ENCODE measurements at places on chromosomes 4 and X.

- no peaks in the 10 kb centered on the region for H3K36me3 ChIP-seq
- no peak overlapping the region for H3K4me3 ChIP-seq
- H3K4me1 ChIP-seq: no peaks in the 10 kb centered on the region
- H3K27me3 ChIP-seq: no peaks in the 10 kb centered on the region
- H3K27ac ChIP-seq: no peak overlapping the region
These were observed 55.9 kb downstream of the MXRA5 start for GRCh38 chrX:3290561-3290960.

GRCh38 chrX:132776486-132777210 lies 181.8 kb downstream of the HS6ST2 start:
- H3K27ac ChIP-seq: no peak overlapping the region
- no peak overlapping the region for H3K4me3 ChIP-seq
- H3K36me3 ChIP-seq: no peaks in the 10 kb centered on the region

GRCh38 chrX:78123190-78123589 lies 16.3 kb downstream of the TAF9B start:
- no peaks in the 10 kb centered on the region for H3K27me3 ChIP-seq
- no peak overlapping the region for H3K4me3 ChIP-seq
- H3K36me3 ChIP-seq: peaks cover 28% of the 10 kb centered on the region
- H3K4me1 ChIP-seq: no peaks in the 10 kb centered on the region
- DNase-seq: no peak

- H3K4me1 ChIP-seq: peaks cover 24% of the 10 kb centered on the region
- H3K36me3 ChIP-seq: no peaks in the 10 kb centered on the region
- peak; percentile 63 for DNase-seq
- no peaks in the 10 kb centered on the region for H3K27me3 ChIP-seq
These were observed 8.8 kb upstream of the DGAT2L6 start for GRCh38 chrX:70168238-70169188.

DNA sequence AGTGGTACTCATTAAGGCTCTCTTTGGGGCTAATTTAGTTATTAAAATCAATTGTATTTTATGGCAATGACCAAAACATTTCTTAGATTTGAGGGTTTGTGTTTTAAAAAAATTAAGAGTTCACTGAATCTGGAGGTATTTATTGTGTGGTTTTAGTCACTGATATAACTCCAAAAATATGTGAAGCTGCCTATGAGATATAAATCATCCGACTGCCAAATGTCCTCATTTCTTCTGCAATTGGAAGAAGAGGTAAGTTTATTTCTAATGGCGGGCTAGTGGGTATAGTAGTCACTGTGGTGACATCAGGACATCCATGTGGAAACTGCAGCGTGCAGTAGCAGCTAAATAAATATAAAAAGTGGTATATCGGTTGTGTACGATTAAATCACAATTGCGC lies 205.5 kb downstream of the MID1 start:
- H3K4me3 ChIP-seq: no peak overlapping the region
- H3K4me1 ChIP-seq: peaks cover 15% of the 10 kb centered on the region
- no peaks in the 10 kb centered on the region for H3K36me3 ChIP-seq
- DNase-seq: no peak
- no peak overlapping the region for H3K27ac ChIP-seq

DNA sequence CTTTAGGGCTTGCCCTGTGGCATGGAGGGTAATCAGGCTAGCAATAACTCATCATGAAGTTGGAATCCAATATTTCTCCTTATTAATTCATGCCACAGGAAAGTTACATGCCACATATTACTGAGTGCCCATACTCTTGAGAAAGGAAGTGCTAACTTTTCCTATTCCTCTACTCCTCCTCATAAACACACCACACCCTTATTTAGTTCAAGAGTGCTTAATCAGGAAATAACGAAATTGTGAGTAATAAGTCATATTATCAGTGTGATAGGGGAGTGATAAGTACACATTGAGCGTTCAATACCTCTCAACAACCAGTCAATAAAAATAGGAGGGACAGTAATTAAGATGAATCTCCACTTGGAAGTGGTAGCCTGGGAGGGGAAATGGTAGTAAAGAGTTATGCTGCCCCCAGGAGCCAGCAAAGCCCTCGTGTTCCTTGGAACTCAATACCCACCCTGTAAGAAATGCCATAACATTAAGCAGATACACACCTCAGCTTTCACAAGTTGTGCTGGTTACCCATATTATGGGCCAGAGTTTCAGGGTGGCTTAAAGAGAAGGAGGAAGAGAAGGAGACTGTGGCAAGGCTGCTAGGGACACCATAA lies 410.0 kb upstream of the NR3C2 start:
- H3K4me3 ChIP-seq: no peak overlapping the region
- no peaks in the 10 kb centered on the region for H3K4me1 ChIP-seq
- H3K27ac ChIP-seq: no peak overlapping the region
- H3K36me3 ChIP-seq: no peaks in the 10 kb centered on the region
- no peak for DNase-seq

DNA sequence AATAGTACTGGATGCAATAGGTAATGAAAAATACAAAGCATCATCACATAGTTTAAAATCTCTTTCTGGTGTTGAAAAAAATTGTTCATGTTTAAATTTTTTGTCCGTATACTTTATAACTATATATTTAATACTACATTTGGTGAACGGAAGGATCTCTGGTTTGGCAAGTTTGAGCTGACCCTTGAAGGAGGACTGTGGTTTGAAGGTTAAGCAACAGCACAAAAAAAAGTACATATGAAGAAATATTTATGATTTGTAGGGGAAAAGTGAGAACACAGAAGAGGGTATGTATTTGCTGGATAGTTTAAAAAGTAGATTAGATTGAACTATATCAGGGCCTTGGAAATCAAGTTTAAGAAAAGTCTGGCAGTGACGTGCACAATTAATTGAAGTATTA lies 13.3 kb downstream of the SRP72 start:
- H3K36me3 ChIP-seq: 0 out of 2 replicates have a peak, but pooled peaks cover 1% of the 10 kb centered on the region
- DNase-seq: no peak
- no peaks in the 10 kb centered on the region for H3K4me1 ChIP-seq
- no peaks in the 10 kb centered on the region for H3K27me3 ChIP-seq
- no peak overlapping the region for H3K27ac ChIP-seq
- no peak overlapping the region for H3K4me3 ChIP-seq

- no peak for DNase-seq
- H3K4me1 ChIP-seq: no peaks in the 10 kb centered on the region
These were observed 65.8 kb downstream of the TAPT1 start for GRCh38 chr4:16160457-16160856.

All from PC-9 (cell line).